ENCODE measurements at places on chromosomes 5 and 9.

GRCh38 chr5:52043543-52043942 lies 660.3 kb downstream of the ISL1 start:
- DNase-seq = peak; percentile 98

GRCh38 chr9:126614455-126615244 lies 922 bp downstream of the LMX1B start:
- DNase-seq = no peak

DNA sequence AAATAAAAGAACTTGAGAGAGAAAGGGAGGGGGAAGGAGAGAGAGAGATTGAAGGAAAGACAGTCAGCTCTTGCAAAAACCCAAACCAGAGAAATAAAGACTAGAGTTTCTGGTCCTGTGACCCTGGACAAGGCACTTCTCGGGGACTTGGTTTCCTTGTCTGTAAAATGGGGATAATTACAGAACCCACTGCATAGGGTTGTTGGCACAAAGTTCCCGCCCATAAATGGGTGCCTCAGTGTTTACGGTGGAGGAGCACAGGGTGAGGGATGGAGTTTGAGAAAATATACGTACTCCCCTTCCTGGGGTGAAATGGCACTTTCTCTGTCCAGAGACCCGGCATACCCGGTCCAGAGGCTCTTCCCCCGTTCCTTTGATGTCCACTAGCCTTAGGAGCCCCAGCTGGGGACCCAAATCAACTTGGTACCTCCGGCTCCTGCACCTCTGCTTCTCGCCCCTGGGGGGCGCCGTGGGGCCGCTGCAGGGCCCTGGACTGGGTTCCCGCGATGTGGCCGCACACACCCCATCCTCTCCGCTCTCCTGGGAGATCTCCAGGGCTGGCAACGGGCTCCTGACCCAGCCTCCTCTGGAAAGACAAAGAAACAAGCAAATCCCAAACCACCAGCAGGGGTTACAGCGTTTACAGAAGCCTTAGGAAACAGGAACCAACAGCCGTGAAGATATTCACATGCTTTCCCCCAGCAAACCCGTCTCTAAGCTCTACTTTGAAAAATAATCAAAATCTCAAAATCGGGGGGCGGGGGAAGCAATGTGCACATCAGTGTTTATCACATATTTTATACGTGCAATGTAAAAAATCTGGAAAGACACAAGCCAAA lies 26.3 kb downstream of the PTGES start:
- DNase-seq = peak; percentile 76

DNA sequence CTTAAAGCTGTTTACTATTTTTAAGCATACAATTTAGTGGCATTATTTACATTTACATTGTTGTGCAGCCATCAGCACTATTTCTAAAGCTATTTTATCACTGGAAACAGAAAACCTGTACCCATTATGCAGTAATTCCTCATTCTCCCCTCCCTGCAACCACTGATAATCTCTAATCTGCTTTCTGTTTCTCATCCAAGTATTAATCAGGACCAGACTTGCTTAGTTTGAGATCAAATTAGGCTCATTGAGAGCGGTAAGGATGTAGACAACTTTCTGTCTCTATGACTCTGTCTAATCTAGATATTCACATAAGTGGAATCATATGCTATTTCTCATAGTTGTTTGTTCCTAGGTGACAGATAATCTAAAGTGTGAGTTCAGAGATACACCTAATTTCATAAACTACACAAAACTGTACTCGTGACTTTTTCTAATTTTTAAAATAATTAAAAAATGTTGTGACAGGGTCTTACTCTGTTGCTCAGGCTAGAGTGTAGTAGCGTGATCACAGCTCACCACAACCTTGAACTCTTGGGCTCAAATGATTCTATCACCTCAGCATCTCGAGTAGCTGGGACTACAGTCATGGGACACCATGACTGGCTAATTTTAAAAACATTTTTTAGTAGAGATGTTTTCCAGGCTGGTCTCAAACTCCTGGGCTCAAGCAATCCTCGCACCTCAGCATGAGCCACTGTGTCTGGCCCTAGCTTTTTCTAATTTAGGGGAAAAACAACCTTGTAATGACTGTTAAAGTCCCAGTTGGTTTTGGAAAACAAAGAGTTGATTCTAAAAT lies 37.6 kb downstream of the BDP1 start:
- no peak for DNase-seq

DNA sequence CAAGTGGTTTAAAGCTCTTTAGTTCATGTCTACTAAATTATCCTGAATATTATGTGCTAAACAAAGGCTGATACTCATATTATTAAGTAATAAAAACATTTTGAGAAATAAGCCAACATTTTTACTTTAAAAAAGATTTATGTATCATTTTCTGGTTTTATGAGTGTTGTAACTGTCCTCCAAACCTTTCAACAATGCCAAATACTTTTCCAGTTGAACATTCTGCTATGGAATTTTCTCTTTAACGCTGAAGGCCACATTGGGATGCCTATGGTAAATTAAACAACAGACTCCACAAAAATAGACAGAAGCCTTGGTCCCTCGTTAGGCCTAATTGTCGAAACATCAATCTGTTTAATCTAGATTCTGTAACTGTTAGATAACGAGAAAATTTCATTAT lies 131.3 kb downstream of the GLIS3 start:
- no peak for DNase-seq

DNA sequence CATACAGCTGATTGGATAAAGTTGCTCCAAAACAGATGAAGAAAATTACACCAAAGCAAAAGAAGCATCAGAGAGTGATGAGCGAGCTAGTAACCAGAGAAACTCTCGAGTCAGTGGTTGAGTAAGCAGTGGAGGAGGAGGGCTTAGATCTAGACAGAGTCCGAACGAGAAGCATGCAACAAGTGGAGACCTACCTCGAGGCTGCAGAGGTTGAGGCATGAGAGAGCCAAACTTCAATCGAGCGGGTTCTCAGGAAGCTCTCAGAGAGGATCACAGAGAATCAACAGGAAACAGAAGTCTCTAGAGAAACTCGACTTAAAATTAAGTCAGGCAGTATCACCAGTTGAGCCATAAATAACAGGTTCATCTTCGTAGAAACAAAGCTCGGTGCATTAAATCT lies 6.1 kb downstream of the RUSC2 start:
- DNase-seq = no peak

- DNase-seq = no peak
Observed at GRCh38 chr5:167557359-167557758, 734.1 kb upstream of the WWC1 start.
